ENCODE measurements at places on chromosomes 2 and 18. TPM values are rescaled to one million over a fixed set of nuclear protein-coding genes. Genes with fewer than 3 reads are reported as not detected.

GRCh38 chr2:195912079-195912478 is 156.6 kb downstream of the DNAH7 start:
- DNase-seq = no peak

DNA sequence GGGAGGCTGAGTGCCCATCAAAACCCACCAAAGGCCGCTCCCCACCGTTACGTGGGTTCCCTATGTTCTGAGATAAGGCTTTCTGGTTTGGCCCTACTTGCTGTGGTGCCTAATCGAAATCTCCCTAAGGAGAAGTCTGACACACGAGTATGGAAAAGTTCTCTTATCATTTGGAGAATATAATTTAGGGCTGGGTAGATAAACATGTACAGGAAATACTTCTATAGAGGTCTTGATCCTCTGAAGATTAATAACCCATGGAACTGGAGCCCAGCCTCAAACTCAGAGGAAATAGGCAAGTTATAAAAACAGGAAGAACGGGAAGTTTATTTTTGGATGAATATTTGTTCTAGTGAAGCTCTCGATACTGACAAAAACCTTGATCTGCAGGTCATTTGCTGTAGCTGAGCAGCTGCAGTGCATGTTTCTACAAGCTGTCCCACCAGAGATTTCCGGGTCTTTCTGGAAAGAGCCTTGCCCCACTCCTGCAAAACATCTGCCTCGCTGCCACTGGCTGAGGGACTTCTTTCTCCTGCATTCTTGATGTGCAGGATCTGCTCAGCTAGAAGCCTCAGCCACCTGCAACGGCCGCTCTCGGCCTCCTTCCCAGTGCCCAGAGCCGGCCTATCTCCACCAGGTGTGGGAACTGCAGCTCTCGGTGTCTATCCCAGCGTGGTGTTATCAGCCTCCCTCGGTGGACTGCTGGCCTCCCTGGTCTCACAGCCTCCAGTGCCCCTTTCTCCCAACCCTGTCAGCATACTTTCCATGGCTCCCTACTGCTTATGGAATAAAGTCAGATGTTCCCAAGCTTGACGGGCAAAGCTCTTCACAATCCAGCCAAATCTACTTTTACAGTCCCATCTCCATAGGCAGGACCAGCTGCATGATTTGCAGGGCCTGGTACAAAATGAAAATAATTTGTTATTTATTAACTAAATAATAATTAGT is 48.6 kb downstream of the SPRED2 start:
- DNase-seq = no peak

GRCh38 chr2:143210446-143210819 is 81.2 kb downstream of the ARHGAP15 start:
- no peak for DNase-seq

DNA sequence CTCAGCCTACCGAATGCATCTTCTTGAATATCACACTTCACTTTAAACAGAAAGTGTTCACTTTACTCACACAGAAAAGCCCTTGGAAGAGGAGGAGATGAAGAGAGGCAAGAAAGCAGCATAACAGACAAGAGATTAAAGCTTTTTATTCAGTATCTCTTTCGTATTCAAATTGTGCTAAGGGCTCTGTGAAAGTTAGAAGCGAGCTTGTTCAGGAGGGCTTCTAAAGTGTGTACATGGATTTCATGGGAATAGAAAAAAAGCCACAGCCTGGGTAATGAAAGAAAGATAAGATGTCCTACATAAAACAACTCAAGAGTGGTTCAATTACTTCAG is 531.9 kb downstream of the TMEM182 start:
- no peak for DNase-seq

XDH gene
- polyA plus RNA-seq = 0.69 TPM

TUBA3E gene
- polyA plus RNA-seq = not detected

Data from BJ (cell line).